AG20443 (cell line): ENCODE measurements at places on chromosomes 5 and 9.

- no peak for DNase-seq
Observed at GRCh38 chr5:1104327-1105006, 7.4 kb downstream of the SLC12A7 start.

DNA sequence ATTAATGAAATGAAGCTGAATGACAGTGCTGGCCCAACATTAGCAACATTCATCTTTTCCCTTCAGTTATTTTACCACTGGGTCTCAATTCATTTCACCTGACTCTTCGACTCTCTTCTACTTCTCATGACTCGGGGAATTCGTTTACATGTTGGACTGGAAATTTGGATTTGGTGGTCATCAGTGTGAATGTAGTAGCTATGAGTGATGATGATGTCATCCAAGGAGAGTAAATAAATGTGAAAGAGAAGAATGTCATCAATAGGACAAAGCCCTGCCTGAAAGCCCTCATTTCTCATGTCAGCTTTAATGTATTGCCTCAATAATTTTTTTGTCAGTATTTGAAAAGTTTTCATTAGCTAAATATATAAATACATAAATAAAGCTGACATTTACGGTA lies 21.9 kb upstream of the CFAP95 start:
- DNase-seq = no peak

GRCh38 chr5:41281215-41281810 lies 68.0 kb upstream of the C6 start:
- DNase-seq = no peak

DNA sequence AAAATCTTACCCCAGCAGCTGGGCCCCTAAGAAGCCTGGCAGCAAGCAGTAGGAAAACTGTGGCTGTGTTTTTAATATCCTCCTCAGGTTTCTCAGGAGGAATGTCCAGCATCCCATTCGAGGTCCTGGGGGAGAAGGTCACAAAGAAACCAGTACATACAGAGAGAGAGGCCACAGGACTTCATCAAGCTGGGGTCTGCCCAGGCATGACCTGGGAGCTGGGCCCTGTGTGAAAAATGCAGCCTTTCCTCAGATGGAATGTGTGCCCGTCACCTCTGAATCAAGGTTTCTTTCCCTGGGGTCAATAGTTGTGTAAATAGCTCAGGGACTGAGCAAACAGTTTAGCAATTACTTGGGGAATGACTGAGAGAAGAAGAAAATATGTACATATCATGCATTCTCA lies 33.9 kb upstream of the RAD23B start:
- DNase-seq = peak; percentile 24

DNA sequence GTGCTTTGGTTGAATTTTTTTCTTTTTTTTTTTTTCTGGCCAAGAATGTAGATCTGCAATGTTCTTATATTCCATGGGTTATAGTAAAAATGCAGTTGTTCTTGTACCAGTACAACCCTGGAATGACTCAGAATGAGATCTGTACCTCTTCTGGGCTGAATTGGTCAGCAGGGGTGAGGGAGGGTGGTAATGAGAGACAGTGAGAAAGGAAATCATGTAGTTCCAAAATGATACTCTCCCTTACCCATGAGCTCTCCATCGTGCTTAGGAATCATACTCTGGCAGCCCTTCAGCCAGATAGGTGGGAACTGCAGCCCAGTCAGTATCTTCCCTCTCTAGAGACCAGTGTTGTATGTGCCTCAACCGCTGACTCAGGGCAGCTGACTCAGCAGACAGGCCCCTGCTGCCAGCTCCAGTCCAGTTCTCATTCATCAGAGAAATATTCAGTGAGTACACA lies 2.1 kb upstream of the GLIS3 start:
- DNase-seq = peak; percentile 85

DNA sequence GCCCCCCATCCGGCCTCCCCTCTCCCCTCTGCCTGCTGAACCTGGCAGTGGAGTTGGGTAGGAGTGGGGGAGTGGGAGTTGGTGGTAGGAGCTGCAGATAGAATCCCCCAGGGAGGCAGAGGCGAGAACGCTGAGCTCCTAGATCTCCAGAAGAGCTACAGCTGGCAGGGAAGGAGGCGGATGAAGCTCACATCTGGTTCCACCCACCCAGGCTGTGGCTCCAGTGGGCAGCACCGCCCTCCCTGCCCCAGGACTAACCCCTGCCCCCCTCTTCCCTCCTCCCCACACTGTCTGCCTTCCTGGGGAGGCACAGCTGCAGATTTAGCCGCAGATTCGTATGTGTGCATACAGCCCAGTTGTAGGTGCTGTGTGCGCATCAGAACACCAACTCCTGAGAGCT lies 34.2 kb downstream of the C9orf50 start:
- no peak for DNase-seq

GRCh38 chr5:124825250-124825982 lies 79.0 kb upstream of the ZNF608 start:
- no peak for DNase-seq
